ENCODE measurements at places on chromosomes 3 and 15. TPM values are rescaled to one million over a fixed set of nuclear protein-coding genes. Genes with fewer than 3 reads are reported as not detected.

The DZIP1L gene
- 24.5 TPM for total RNA-seq

DNA sequence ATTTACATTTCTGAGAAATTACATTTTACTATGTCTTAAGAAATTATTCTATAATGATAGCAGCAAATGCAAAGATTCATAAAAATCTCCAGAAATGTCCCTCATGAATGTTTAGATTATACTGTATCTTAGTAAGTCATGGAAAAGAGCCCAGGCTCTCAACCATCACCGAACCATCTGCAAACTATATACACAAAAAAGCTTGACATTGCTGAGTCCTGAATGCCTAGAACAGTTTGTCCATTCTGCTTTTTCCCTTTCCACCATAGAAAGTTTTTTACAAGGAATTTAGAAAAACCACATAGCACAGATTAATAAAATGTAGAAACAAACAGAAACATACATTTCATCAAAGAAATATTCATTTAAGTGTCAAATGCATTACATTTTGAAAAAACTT, 83.6 kb downstream of the MYO9A start:
- DNase-seq, result no peak
- H3K4me1 ChIP-seq, result no peaks in the 10 kb centered on the region
- no peaks in the 10 kb centered on the region for H3K36me3 ChIP-seq
- no peak overlapping the region for H3K4me3 ChIP-seq

DNA sequence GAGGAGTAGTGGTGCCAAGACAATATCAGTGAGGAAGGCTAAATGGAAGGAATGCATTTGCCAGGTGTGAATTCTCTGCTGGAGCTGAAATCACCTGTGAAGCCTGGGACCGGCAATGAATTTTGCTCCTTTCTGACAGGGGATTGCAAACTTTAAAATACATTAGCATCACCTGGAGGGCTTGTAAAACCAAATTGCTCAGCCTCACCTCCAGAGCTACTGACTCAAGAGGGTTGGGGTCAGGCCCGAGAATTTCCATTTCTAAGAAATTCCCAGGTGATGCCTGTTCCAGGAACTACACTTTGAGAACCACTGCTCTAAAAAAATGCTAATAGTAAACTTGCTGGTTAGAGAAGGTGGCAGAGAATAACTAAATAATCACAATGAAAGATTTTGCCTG, 445.6 kb upstream of the RBMS3 start:
- no peak overlapping the region for H3K4me3 ChIP-seq
- H3K27me3 ChIP-seq, result no peaks in the 10 kb centered on the region
- H3K36me3 ChIP-seq, result no peaks in the 10 kb centered on the region
- H3K4me1 ChIP-seq, result no peaks in the 10 kb centered on the region

The MCF2L2 gene
- total RNA-seq, result 1.3 TPM

DNA sequence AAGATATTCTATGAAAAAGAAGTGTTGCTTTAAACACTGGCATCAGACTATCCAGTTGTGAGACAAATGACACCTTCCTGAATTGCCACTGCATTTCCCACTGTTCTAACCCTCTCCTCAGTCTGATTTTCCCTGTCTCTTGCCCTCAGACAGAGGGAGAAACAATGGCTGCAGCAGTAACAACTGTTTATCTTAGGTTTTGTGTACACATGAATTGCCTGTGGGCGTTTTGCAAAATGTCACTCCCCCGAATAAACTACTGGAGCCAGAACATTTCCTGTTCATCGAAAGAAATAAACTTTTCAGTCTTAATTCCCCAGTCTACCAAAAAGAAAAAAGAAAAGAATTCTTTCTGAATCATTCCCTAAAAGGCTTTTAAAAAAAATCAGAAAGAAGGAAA, 155.1 kb downstream of the MAGI1 start:
- H3K27ac ChIP-seq, result peak overlapping the region; percentile 42
- no peak for DNase-seq
- no peaks in the 10 kb centered on the region for H3K27me3 ChIP-seq
- H3K4me3 ChIP-seq, result no peak overlapping the region

The FAM3D gene
- 4.3 TPM for total RNA-seq

DNA sequence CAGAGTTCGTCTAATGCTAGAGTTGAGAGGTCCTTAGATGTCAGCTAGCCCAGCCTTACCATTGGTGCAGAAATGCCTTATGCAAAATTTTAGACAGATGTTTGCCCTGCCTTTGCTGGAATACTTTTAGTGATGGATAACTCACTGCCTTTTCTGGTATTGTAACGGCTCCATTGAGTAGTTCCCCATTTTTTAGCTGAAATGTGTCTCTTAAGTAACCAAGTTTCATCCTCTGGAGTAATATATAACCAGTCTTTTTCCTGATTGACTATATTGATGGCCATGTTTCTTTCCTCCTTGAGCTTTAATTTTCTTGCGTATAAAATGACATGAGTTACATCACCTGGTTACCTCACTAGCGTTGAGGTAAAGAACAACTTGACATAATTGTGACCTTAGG, 45.0 kb downstream of the SNRK start:
- H3K4me1 ChIP-seq, result no peaks in the 10 kb centered on the region
- H3K27ac ChIP-seq, result no peak overlapping the region
- no peak overlapping the region for H3K4me3 ChIP-seq
- H3K36me3 ChIP-seq, result no peaks in the 10 kb centered on the region
- H3K27me3 ChIP-seq, result no peaks in the 10 kb centered on the region

- H3K4me1 ChIP-seq, result no peaks in the 10 kb centered on the region
- H3K4me3 ChIP-seq, result no peak overlapping the region
These were observed 229.4 kb upstream of the AZI2 start for GRCh38 chr3:28577941-28578500.

DNA sequence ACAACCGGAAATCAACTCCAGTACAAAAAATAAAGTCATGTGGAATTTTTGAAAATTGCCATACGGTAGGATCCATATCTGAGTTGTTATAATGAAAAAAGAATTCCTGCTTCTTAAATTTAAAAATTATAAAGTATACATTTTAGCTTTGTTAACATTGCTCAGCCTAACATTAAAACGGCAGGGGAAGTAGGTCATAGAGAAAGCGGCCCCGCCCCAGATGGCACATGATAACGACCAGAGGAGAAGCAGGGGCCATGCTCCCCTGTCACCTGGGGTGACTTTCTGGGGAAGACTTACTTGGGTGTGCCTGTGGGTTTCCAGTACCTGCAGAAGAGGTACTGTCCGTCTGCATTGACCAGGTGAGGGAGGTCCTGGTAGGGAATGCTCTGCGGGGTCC, 921 bp downstream of the MGLL start:
- peak overlapping the region; percentile 83 for H3K27ac ChIP-seq
- H3K27me3 ChIP-seq, result no peaks in the 10 kb centered on the region
- DNase-seq, result no peak
- H3K4me3 ChIP-seq, result no peak overlapping the region
- no peaks in the 10 kb centered on the region for H3K36me3 ChIP-seq

The GLDN gene
- 67.2 TPM for total RNA-seq

- H3K27ac ChIP-seq, result no peak overlapping the region
- no peak overlapping the region for H3K4me3 ChIP-seq
- H3K27me3 ChIP-seq, result no peaks in the 10 kb centered on the region
- DNase-seq, result no peak
- no peaks in the 10 kb centered on the region for H3K4me1 ChIP-seq
These were observed 187.3 kb downstream of the TIGIT start for GRCh38 chr3:114481113-114481512.

DNA sequence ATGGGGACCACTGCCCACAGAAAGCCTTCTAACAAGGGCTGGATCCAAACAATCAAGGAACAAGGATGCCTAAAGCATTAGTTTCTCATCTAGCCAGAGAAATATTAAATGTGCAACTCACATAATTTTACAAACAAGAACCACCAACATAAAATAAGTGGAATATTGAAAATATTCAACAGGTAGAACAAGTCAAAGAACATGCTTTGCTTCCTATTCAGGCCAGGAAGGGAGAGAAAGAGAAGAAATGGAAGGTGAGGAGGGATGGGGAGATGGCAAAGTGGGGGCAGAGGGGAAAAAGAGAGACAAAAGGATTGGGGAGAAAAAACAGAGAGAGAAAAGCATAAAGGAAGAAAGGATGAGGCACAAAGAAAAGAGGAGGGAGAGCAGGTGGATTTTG, 63.1 kb downstream of the SLC12A8 start:
- no peaks in the 10 kb centered on the region for H3K27me3 ChIP-seq
- no peak overlapping the region for H3K4me3 ChIP-seq
- no peak overlapping the region for H3K27ac ChIP-seq
- no peaks in the 10 kb centered on the region for H3K4me1 ChIP-seq

The BCL2A1 gene
- 1.6 TPM for total RNA-seq

DNA sequence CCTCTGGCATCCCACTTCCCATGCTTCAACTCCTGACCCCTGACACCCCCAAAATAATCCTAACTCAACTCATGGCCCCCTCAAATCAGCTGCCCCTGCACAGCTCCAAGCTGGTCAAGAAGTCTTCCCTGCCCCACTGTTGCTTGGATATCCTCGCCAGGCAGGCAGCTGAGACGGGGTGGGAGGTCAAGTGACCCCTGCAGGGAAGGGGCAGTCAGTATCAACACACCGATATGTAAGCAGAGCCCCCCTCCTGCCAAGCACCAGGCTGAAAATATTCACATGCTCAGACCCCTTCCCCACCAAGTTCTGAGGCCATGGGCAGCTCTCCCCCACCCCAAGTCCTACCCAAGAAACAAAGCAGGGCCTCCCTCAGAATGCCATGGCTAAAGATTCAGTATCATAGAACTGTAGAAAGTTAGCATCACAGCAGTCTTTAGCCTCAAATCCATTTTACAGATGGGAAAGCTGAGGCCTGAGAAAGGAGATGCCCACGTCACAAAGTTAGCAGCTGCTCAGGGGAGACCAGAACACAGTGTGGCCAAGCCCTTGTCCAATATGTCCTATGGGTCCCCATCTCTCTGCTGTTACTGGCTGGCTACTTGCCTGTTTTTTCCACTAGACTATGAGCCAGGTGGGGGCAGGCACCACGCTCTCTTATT, 67.8 kb downstream of the SLC12A8 start:
- no peaks in the 10 kb centered on the region for H3K4me1 ChIP-seq
- no peak overlapping the region for H3K4me3 ChIP-seq
- no peaks in the 10 kb centered on the region for H3K27me3 ChIP-seq
- H3K36me3 ChIP-seq, result no peaks in the 10 kb centered on the region
- H3K27ac ChIP-seq, result no peak overlapping the region

DNA sequence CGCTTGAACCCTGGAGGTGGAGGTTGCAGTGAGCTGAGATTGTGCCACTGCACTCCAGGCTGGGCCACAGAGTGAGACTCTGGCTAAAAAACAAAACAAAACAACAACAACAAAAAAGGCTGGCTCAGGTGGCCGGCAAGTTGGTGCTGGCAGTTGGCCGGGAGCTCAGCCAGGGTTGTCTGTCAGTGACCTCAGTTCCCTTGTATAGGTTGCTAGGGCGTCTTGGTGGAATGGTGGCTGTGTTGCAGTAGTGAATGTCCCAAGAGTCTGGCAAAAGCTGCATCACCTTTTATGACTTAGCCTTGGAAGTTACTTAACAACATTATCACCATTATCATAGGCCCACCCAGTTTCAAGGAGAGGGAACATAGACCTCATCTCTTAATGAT, 40.6 kb downstream of the ASB7 start:
- H3K27ac ChIP-seq, result no peak overlapping the region
- H3K4me3 ChIP-seq, result no peak overlapping the region
- H3K4me1 ChIP-seq, result no peaks in the 10 kb centered on the region

DNA sequence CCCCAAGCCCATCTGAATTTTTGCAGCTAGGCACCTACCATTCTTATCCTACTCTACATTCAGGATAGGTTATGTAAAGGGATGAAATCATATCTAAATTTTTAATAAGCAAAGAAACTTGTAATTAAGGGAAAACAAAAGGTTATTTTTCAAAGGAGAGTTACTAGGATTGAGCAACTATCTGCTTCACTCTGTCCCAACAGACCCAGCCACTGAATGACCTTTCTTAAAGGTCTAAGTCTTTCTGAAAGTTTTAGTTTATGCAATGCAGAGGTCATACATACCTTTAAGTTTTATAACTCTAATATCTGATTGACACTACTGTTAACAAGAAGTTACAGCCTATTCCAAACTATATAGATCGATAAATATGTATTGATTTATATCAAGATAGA, 209.2 kb upstream of the CTNNB1 start:
- H3K36me3 ChIP-seq, result no peaks in the 10 kb centered on the region
- no peaks in the 10 kb centered on the region for H3K27me3 ChIP-seq
- no peak overlapping the region for H3K4me3 ChIP-seq

GRCh38 chr3:10286596-10287295, 6.0 kb downstream of the GHRL start:
- H3K27me3 ChIP-seq, result no peaks in the 10 kb centered on the region
- H3K27ac ChIP-seq, result peak overlapping the region; percentile 21
- H3K4me1 ChIP-seq, result no peaks in the 10 kb centered on the region
- DNase-seq, result no peak
- no peak overlapping the region for H3K4me3 ChIP-seq

The DHX30 gene
- 46.4 TPM for total RNA-seq

- no peak overlapping the region for H3K4me3 ChIP-seq
- no peak for DNase-seq
- H3K27ac ChIP-seq, result no peak overlapping the region
- no peaks in the 10 kb centered on the region for H3K4me1 ChIP-seq
- no peaks in the 10 kb centered on the region for H3K27me3 ChIP-seq
These were observed 133.0 kb downstream of the LRRK1 start for GRCh38 chr15:101052031-101052620.

- no peak overlapping the region for H3K27ac ChIP-seq
- H3K4me3 ChIP-seq, result no peak overlapping the region
- H3K27me3 ChIP-seq, result no peaks in the 10 kb centered on the region
- no peak for DNase-seq
- no peaks in the 10 kb centered on the region for H3K4me1 ChIP-seq
These were observed 16.8 kb downstream of the EXOSC7 start for GRCh38 chr3:44992555-44993470.

DNA sequence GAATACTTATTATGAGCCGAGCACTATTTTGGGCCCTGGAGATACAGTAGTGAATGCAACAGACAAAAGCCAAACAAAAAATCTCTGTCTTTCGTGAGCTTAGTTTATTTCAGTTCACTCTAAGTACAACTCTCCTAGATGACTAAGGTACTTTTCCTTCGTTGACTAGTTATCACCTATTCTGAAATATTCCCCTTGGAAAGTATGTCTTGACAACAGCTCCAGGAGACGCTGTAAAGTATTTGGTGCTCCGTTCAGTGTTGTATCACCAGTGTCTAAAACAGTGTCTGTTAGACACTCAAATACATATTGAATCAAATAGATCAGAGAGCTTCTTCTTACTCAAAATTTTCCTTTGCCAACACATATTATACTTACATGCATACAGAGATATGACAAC, 119.6 kb downstream of the TFDP2 start:
- no peak for DNase-seq
- no peak overlapping the region for H3K27ac ChIP-seq
- no peak overlapping the region for H3K4me3 ChIP-seq
- H3K4me1 ChIP-seq, result no peaks in the 10 kb centered on the region
- no peaks in the 10 kb centered on the region for H3K36me3 ChIP-seq

The SEMA3F gene
- total RNA-seq, result 7.7 TPM

The SLC28A2 gene
- total RNA-seq, result not detected

DNA sequence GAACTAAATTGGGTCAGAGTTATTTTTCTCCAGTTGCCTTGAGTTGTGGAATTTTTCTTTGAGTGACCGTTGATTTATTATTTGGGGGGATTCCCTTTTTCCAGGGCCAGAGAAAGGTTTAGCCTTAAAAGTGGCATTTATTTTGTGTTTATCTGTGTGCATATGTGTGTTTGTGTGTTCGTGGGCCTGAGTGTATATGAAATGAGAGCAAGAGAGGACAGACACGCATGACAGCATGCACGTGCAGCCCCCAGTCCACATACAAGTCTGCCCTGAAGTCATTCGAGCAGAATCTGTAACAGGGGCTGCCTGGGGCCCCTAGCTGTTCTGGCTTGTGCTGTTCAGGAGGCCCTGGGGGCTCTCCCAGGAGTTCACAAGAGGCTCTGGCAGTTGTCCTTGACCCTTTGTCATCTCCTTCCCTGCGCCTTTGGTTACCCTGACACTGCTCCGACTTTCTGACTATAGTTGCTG, 18.3 kb upstream of the TRAK1 start:
- no peaks in the 10 kb centered on the region for H3K36me3 ChIP-seq
- no peaks in the 10 kb centered on the region for H3K27me3 ChIP-seq
- peaks cover 18% of the 10 kb centered on the region for H3K4me1 ChIP-seq
- no peak for DNase-seq

The MESP2 gene
- total RNA-seq, result 2.3 TPM

Data from breast epithelium (tissue), 4 donors.